Central memory CD8-positive, alpha-beta T cell (primary cell): ENCODE measurements at places on chromosomes 5 and 9.

- no peak overlapping the region for H3K27ac ChIP-seq
- no peak for DNase-seq
- no peaks in the 10 kb centered on the region for H3K36me3 ChIP-seq
- H3K4me3 ChIP-seq: no peak overlapping the region
- no peaks in the 10 kb centered on the region for H3K27me3 ChIP-seq
These were observed 159.6 kb downstream of the BNC2 start for GRCh38 chr9:16710888-16711287.

DNA sequence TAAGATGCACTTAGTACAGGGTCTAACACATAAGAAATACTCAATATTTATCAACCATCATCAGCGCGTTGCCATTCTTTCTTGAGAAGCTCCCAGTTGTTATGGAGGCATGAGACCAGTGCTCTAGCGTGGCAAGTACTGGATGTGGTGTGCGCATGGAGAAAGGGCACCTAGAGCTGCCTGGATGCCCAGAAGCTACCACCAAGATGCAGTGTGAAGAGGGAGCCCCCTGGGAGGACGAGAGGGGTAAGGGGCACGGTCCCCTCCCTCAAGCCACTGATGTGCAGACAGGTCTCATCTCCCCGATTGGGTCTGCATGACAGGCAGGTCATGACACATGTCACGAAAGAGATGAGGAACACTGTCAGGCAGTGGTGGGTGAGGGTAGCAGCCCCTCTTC lies 127.7 kb upstream of the CXCL14 start:
- no peaks in the 10 kb centered on the region for H3K36me3 ChIP-seq
- H3K4me3 ChIP-seq: no peak overlapping the region
- H3K27ac ChIP-seq: no peak overlapping the region
- no peak for DNase-seq
- no peaks in the 10 kb centered on the region for H3K4me1 ChIP-seq

DNA sequence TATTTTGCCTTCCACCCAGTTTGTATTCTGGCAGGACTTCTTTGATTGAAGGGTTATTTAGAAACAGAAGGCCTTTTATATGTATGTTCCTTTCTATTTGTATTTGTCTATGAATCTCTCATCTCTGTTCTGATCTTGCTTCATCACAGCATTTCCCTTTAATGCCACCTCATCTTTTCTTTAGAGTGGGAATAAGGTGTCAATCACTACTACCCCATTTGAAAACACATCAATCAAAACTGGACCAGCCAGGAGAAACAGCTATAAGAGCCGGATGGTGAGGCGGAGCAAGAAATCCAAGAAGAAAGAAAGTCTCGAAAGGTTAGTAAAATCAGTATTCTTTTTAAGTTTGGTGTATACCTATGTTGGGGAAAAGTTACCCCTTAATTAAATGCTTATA lies 36.3 kb downstream of the CD180 start:
- no peaks in the 10 kb centered on the region for H3K27me3 ChIP-seq
- H3K27ac ChIP-seq: peak overlapping the region; percentile 87

- H3K4me1 ChIP-seq: no peaks in the 10 kb centered on the region
- no peaks in the 10 kb centered on the region for H3K27me3 ChIP-seq
- no peaks in the 10 kb centered on the region for H3K36me3 ChIP-seq
- H3K27ac ChIP-seq: no peak overlapping the region
- no peak for DNase-seq
- no peak overlapping the region for H3K4me3 ChIP-seq
These were observed 291.9 kb downstream of the EDIL3 start for GRCh38 chr5:84092738-84093137.

- no peaks in the 10 kb centered on the region for H3K4me1 ChIP-seq
- no peak overlapping the region for H3K27ac ChIP-seq
- no peaks in the 10 kb centered on the region for H3K36me3 ChIP-seq
- no peaks in the 10 kb centered on the region for H3K27me3 ChIP-seq
These were observed 378.5 kb upstream of the IRX1 start for GRCh38 chr5:3217114-3217513.

DNA sequence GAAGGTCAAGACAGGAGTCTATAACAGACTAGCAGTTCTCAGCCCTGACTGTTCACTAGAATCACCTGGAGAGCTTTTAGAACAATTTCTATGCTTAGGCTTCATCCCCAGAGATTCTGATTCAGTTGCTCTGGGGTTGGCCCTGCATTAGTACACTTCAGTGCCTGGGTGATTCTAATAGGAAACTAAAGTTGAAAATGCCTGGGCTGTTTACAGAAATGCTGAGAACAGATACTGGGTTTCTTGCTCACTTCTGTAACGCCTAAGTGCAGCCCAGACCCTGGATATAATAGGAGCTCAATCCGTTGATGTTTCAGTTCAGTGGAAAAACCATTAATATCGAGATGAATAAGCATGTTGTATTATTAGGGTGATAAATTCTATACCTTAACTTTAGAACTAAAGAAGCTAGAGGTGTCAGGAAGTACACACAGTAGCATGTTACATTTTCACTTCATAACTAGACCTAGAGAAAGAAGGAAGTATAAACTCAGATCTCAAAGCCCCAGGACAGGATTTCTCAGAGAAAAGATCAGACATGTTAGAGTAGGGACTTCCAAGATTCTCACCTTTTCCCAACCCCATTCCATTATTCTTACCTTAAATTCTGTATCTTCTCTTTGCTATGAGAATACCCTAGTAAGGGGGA lies 20.4 kb downstream of the HAVCR2 start:
- no peaks in the 10 kb centered on the region for H3K27me3 ChIP-seq
- peaks cover 2% of the 10 kb centered on the region for H3K36me3 ChIP-seq
- DNase-seq: no peak
- H3K27ac ChIP-seq: no peak overlapping the region

DNA sequence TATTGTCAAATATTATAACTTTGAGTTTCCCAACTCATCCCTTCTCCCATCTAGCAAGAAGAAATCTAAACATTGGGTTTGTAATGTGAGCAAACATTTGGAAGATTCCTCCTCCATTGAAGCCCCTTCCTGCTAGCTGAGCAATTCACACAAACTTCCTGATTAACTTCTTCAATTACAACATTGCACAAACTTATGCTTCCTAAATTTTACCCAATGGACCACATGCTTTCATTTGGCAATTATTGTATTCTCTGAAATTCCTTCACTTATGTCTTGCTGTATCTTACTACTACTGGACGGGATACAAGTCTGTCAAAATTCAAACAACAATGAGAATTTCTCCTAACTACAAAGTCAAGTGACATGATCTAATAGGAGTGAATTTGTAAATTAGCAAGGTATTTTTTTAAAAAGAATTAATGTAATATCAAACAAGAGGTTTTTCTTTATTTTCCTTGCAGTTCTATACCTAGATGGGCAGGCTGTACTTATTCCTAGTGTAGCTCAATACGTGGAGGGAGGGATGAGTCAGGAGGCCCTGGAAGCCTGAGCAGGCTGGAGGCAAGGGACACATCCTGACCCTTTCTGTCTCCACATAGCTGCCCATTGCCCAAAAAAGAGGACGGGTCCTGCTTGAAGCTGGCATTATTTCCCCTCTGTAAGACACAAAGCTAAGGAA lies 11.8 kb upstream of the IFNW1 start:
- no peak overlapping the region for H3K27ac ChIP-seq
- peaks cover 8% of the 10 kb centered on the region for H3K27me3 ChIP-seq
- peaks cover 7% of the 10 kb centered on the region for H3K4me1 ChIP-seq

DNA sequence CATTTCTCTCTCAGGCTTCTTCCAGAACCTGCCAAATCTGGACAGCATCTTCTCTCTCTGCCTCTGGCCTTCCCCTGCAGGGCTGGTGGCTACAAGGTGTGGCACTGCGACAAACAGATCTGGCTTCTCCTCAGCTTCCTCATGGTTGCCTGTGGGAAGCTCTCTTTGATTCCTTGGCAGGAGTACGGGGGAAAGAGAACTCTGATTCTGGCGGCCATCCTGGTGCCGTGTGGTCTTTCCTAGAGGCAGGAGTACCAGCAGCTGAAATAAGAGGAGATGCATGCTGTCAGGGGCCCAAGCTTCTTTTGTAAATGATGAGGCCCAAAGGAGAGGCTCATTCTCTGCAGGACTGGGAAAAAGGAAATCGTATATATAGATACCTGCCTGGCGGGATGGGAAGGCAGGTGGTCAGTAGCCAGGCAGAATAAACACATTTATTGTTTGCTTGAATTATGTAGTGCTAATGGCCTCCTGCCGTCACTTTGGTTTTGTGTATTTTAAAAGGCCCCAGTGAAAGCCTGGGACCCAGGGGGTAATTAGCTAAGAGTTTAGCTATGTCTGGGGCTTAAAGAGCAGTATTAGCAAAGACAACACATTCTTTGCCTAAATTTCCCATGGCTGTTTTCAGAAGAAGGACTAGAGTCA lies at the start of gene CER1:
CER1 (minus strand) TSS at position 343 of the 645 bp plus-strand sequence; CDS start at position 282, 61 bp downstream.
- peaks cover 40% of the 10 kb centered on the region for H3K27me3 ChIP-seq
- no peaks in the 10 kb centered on the region for H3K36me3 ChIP-seq
- H3K4me1 ChIP-seq: no peaks in the 10 kb centered on the region
- no peak within 1 kb of the TSS for H3K4me3 ChIP-seq
- DNase-seq: no peak

DNA sequence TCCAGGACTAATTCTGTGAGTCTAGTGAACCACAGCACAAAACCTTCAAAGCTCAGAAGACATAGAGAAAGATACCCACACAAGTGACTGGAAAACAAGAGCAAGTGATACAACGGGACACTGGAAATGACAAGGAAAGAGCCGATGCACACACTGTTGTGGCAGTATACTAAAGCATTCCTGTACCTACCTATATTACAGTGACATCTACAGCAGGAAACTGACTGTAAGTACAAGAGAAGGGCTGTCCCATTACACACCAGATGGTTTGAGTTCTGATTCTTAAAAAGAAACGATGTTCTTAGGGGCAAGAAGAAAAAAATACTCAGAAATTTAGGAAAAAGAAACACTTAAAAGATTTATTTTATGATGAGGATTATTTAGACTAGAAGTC lies 18.5 kb downstream of the TMEM245 start:
- no peaks in the 10 kb centered on the region for H3K27me3 ChIP-seq
- peak overlapping the region; percentile 52 for H3K4me3 ChIP-seq
- H3K27ac ChIP-seq: peak overlapping the region; percentile 92
- H3K4me1 ChIP-seq: peaks cover 65% of the 10 kb centered on the region
- no peak for DNase-seq

GRCh38 chr5:17694914-17695313 lies 60.7 kb downstream of the TAF11L14 start:
- DNase-seq: no peak
- H3K4me1 ChIP-seq: no peaks in the 10 kb centered on the region
- H3K4me3 ChIP-seq: no peak overlapping the region
- no peaks in the 10 kb centered on the region for H3K27me3 ChIP-seq
- H3K36me3 ChIP-seq: peaks cover 2% of the 10 kb centered on the region

GRCh38 chr9:33835625-33836260 lies 18.8 kb downstream of the UBE2R2 start:
- no peak for DNase-seq
- peak overlapping the region; percentile 41 for H3K27ac ChIP-seq
- no peaks in the 10 kb centered on the region for H3K27me3 ChIP-seq
- H3K36me3 ChIP-seq: peaks cover 5% of the 10 kb centered on the region
- H3K4me1 ChIP-seq: peaks cover 34% of the 10 kb centered on the region

GRCh38 chr5:16061163-16061562 lies 118.4 kb downstream of the MARCHF11 start:
- no peak overlapping the region for H3K27ac ChIP-seq
- H3K36me3 ChIP-seq: peaks cover 1% of the 10 kb centered on the region
- H3K27me3 ChIP-seq: no peaks in the 10 kb centered on the region
- no peaks in the 10 kb centered on the region for H3K4me1 ChIP-seq
- H3K4me3 ChIP-seq: no peak overlapping the region

- H3K27ac ChIP-seq: no peak overlapping the region
- no peak for DNase-seq
- no peaks in the 10 kb centered on the region for H3K36me3 ChIP-seq
- no peaks in the 10 kb centered on the region for H3K4me1 ChIP-seq
- H3K4me3 ChIP-seq: no peak overlapping the region
These were observed 211.5 kb downstream of the PAPPA start for GRCh38 chr9:116365056-116365471.
